ENCODE measurements at places on chromosomes 2 and 18.

- no peak for DNase-seq
Observed at GRCh38 chr2:108905176-108905575, 83.8 kb downstream of the EDAR start.

GRCh38 chr2:240956171-240956934, 42.1 kb upstream of the SNED1 start:
- no peak for DNase-seq

GRCh38 chr18:79846936-79847557, 49.3 kb downstream of the KCNG2 start:
- no peak for DNase-seq

- DNase-seq, result no peak
Observed at GRCh38 chr18:76953583-76954233, 131.4 kb downstream of the ZNF236 start.

DNA sequence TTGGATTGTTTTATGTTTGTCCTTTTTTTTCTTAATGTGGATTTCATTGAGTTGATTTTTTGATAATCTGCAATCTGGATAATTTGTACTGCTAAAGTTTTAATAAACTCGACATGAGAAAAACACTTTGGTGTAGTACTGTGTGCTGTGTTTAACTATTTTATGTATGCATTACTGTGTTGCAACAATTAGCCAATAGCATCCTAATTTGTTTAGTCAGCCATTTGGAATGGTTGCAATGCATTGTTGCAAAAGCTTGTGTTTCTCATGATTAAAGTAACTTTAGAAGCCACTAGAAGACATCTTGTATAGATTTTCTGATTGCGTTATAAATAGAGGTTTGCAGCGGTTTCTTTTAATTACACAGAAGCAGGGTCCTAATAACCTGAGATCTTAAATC, 53.5 kb downstream of the PPIG start:
- peak; percentile 42 for DNase-seq

- DNase-seq, result no peak
Observed at GRCh38 chr18:48769006-48769636, 181.6 kb downstream of the SMAD7 start.

GRCh38 chr2:128360711-128361110, 42.0 kb upstream of the HS6ST1 start:
- DNase-seq, result no peak

DNA sequence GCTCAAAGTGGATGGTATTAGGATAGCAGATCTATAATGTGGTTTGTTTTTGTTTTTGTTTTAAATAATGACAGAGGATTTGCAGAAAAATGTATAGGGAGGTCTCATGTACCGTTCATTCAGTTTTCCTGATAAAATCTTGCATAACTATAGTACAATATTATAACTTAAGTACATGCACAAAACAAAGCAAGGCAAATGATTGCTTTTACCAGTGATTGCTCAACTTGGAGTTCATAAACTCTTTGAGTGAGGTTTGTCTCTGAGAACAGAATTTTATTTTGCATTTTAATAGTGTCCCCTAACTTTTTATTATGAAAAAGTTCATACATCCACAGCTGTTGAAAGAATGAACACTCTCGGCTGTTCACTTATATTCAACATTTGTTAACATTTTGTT, 96.6 kb downstream of the MAP4K4 start:
- no peak for DNase-seq

GRCh38 chr2:79831961-79832360, 319.1 kb downstream of the CTNNA2 start:
- no peak for DNase-seq

GRCh38 chr2:234905547-234906265, 46.1 kb upstream of the SH3BP4 start:
- DNase-seq, result no peak

GRCh38 chr2:145691659-145692058, 1171.7 kb upstream of the ZEB2 start:
- no peak for DNase-seq

GRCh38 chr2:30282081-30282480, 50.7 kb downstream of the LBH start:
- no peak for DNase-seq

DNA sequence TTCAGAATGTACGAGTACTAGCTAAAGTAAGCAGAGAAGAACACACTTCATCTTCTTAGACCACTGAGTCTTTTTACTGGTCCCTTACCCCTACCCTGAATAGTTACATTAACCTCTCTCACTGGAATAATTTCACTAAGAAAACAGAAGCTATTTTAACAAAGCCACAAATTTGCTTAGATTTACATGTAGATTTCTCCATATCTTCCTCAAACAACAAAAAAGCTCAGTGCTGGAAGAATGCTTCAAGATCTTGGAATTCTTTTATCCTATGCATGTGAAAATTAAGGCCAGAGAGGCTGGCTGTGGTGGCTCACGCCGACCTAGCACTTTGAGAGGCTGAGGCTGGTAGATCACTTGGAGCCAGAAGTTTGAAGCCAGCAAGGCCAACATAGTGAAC, 35.2 kb downstream of the MOGAT1 start:
- no peak for DNase-seq

GRCh38 chr2:239329284-239329971, 71.4 kb downstream of the HDAC4 start:
- no peak for DNase-seq
